Caki2 (cell line): ENCODE measurements at places on chromosomes 1 and 21. TPM values are rescaled to one million over a fixed set of nuclear protein-coding genes. Genes with fewer than 3 reads are reported as not detected.

GRCh38 chr1:86505564-86505902 lies 36.8 kb downstream of the CLCA1 start:
- DNase-seq = no peak

HDGF gene
- total RNA-seq = 463 and 550 TPM in 2 replicates

GRCh38 chr1:169867012-169867675 lies 26.6 kb downstream of the SCYL3 start:
- no peak for DNase-seq

DNA sequence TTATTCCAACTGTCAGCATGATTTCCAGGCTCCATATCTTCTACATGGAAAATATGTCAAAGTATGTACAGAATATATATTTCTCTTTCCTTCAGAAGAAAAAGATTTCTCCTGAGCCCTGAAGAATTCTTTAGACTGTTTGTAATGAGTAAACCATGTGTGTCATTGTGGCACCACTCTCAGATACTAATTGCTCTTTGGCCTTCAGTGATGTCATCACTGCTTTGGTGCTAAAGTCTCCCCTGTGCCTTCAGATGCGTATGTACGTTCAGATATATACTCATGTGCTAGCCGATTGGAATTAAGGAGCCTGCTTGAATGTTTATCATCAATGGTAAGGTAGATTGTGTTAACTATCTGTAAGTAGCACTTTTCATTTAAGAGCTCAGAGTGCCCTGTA lies 20.6 kb upstream of the NBL1 start:
- DNase-seq = peak; percentile 36

PACC1 gene
- total RNA-seq = 8.4 and 14.8 TPM in 2 replicates

SPATA45 gene
- total RNA-seq = not detected in 2 replicates

- DNase-seq = no peak
Measured at GRCh38 chr1:197464044-197464443, 196.0 kb downstream of the CRB1 start.

SPRR3 gene
- total RNA-seq = not detected in 2 replicates

CELF3 gene
- total RNA-seq = not detected in 2 replicates

- no peak for DNase-seq
Measured at GRCh38 chr1:78297836-78298235, 192.9 kb upstream of the PTGFR start.

- DNase-seq = no peak
Measured at GRCh38 chr1:64235910-64236309, 32.5 kb downstream of the UBE2U start.

DNA sequence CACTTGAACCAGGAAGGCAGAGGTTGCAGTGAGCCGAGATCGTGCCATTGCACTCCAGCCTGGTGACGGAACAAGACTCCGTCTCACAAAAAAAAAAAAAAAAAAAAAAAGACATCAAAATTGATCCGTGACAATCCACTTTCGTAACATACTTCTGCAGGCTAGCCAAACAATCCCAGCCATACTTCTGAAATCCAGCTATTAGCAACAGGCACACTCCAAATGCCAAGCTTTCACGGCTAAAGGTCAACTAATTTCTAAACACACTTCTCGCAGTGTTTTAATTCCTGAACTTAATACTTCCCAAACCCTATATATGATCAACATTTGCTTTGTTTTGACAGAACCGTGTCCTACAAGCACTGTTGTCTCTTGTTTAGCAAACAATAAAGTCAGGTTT lies 411.3 kb upstream of the RUNX1 start:
- DNase-seq = no peak

GUCA2A gene
- total RNA-seq = not detected in 2 replicates

DNA sequence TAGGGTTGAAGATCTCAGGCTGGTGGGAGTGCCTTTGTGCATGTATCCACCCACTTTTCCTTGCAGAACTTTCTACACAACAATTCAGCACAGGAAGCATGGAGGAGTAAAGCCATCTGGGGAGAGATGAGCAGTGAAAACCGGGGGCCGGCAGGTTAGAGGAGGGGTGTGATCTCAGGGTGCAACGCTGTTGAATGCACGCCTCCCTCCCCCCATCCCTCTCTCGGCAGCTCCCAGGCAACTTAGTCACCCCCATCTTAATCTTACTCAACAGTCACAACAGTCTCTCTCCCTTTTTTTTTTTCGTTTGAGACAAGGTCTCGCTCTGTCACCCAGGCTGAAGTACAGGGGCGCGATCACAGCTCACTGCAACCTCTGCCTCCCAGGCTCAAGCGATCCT lies 16.6 kb upstream of the ABCG1 start:
- DNase-seq = no peak

BRDT gene
- total RNA-seq = not detected in 2 replicates

- DNase-seq = no peak
Measured at GRCh38 chr1:191142748-191143147, 665.1 kb upstream of the BRINP3 start.

- DNase-seq = no peak
Measured at GRCh38 chr1:104235141-104235540, 485.4 kb downstream of the AMY1C start.

GRCh38 chr1:66981679-66982078 lies 56.9 kb downstream of the MIER1 start:
- peak; percentile 26 for DNase-seq

DNA sequence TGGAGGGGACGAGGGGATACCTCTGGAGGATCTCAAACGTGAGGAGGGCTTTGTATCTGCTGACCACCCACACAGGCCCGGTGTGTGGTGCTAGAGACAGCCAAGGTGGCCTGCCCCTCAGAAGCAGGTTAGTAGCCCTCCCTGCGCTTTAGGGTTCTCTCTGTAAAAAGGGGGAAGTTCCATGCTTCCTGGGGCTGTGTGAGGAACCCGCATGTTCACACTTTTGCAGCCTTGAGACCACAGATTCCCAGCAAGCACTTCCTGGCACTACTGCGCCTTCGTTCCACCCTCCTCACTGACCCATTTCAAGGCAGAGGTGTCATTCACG lies 7.9 kb upstream of the GUCA2B start:
- DNase-seq = no peak

GRCh38 chr1:33111965-33112364 lies 31.0 kb downstream of the AZIN2 start:
- no peak for DNase-seq

HSD3B1 gene
- not detected in 2 replicates for total RNA-seq

TCEA3 gene
- total RNA-seq = 0.41 and 1.5 TPM in 2 replicates

ADORA1 gene
- total RNA-seq = 87.9 and 100 TPM in 2 replicates

DNA sequence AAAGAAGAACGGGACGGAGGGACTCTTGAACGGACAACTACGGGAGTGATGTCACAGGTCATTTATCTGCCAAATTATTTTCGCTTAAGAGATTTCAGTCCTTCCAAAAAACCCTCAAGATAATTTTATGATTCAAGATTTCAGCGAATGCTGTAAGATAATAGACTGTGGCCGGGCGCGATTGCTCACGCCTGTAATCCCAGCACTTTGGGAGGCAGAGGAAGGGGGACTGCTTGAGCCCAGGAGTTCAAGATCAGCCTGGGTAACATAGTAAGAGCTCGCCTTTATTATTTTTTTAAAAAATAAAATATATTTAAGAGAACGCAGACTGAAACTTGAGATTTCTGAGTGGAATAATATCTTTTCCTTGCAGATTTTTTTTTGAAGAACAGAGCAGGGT lies 609 bp downstream of the RWDD2B start:
- peak; percentile 16 for DNase-seq

DNA sequence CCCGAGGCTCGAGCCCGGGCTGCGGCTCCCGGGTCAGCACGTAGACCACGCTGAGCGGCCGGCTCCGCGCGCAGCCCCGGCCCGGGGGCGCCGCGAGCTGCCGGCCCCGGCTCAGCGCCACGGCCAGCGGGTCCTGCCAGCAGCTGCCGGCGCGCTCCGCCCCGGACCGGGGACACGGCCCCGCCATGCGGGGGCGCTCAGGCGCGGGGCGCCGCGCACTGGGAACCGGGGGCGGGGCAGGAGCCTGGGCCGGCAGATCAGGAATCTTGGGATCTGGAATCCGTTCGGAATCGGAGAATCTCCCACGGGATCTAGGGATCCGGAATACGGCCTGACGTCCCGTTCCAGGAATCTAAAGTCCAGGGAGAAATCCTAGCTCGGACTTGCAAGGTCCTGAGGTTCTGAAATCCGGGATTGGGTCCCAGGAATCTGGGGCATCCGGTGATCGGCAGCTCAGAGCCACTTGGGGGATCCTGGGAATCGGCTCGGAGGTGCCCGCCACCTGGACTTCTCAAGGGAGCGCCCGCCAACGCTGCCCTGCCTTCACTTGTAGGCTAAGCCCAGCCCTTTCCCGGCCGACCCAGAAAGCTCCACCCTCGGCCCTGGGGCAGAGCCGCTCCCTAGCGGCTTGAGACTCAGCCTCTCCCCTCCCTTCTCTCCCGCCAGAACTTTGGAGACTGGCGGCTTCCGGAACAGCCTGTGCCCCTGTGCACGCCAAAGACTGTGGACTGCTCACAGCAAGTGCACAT lies at the start of gene MAP3K6:
MAP3K6 (minus strand) TSS at position 551 of the 749 bp plus-strand sequence; CDS start at position 187, 364 bp downstream.
- peak; percentile 78 for DNase-seq

AMY1B gene
- not detected in 2 replicates for total RNA-seq

HPDL gene
- 0.49 and 1.1 TPM in 2 replicates for total RNA-seq

DNA sequence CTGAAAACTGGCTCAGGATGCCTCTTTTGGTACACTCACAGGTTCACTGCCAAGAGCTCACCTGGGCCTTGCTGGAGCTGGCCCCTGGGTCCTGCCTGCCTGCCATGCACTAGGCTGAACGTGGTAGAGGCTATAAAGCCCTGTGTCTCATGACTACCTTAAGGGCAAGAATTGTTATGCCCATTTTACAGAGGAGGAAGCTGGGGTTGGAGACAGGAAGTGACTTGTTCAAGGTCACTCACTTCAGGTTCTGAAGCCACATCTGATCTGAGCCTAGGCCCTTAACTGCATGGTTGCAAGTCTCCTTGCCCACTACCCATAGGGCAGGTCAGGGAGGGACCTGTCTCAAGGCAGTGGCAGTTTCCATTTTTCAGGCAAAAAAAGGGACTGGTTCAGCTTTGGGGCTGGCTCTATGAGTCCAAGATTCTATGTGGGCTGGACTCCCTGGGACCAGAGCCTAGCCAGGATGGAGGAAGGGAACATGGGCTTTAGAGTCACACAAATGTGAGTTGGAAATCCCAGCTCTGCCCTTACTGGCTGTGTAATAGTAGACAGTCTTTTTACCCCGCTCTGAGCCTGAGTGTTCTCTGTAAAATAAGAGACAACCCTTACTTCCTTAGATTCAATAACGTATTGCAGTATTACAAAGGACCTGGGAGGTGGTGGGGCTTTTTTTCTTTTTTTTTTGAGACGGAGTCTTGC lies 7.8 kb downstream of the STK40 start:
- no peak for DNase-seq

CD164L2 gene
- not detected in 2 replicates for total RNA-seq

OR2L3 gene
- not detected in 2 replicates for total RNA-seq

CD53 gene
- total RNA-seq = not detected in 2 replicates

GRCh38 chr1:112991402-112992120 lies 35.6 kb upstream of the SLC16A1 start:
- DNase-seq = no peak

SPRR4 gene
- total RNA-seq = not detected in 2 replicates

- no peak for DNase-seq
Measured at GRCh38 chr21:42396799-42397745, 1.2 kb upstream of the TMPRSS3 start.

USH2A gene
- not detected in 2 replicates for total RNA-seq

EFNA1 gene
- 2.5 and 19.2 TPM in 2 replicates for total RNA-seq

GRCh38 chr1:2645776-2646175 lies 13.0 kb upstream of the MMEL1 start:
- no peak for DNase-seq

DNA sequence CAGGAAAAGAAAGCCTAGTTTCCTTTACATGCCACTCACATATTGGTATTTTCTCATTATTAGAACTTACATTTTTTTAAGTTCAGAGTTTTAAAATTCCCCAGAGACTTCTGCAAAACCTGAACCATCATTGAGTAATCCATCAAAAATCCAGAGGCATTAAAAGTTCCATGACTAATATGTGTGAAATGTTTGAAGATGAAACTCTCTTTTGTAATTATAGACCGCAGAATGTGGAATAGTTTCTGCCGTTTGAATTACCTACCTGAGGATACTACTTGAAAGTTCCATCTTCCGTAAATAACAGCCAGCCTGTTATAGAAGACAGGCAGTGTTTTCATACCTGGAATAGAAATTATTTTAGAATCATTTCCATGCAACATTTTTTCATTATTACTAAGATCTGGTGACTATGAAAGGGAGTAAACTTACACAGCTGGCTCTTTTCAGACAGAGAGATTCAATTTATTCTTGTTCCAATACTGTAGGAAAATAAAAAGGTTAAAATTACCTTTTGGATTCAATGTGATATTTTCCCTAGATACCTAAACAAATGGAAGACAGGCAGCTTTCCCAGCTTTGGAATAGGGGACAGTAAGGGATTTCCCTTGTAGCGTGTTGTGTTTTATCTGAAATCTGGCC lies 131.4 kb downstream of the ST6GALNAC5 start:
- DNase-seq = peak; percentile 2

TRAF3IP3 gene
- total RNA-seq = not detected in 2 replicates

GRCh38 chr1:201331166-201331565 lies 46.3 kb downstream of the TNNT2 start:
- no peak for DNase-seq

GRCh38 chr21:42499444-42500112 lies 3.6 kb upstream of the RSPH1 start:
- no peak for DNase-seq

DNA sequence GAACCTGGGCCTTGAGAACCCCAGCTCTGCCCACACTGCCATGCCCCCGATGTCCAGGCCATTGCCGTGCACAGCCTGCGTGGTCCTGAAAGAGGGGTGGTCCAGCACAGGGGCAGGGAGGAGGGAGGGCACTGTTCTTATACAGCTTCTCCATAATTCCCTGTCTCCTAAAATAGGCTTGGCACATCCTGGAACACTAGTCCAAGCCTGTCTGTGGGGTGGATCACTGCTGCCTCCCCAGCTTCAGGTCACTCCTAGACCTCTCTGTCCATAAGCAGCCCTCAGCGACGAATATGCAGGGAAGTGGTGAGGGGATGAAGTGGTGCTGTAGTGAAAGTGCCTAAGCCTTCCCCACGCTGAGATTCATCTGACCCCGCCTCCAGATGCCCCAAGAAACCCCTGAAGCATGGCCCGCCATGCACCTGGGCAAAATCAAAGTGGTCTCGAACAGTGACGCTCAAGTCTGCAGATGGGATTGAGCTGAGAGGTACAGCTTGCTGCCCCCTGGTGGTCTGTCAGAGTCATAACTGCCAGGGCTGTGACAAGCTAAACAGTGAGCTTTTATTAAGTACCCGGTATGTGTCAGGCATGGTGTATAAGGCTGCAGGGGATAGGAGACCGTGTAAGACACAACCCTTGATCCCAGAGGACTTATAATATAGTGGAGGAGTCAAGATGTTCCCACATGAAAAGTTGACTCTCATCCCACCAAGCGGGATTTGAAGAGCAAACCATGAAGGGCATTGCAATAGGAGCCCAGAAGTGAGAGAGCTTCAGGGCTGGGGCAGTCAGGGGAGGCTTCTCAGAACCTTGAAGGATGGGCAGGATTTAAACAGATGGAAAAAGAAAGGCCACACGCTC lies 66.6 kb downstream of the FAM163A start:
- peak; percentile 41 for DNase-seq

GRCh38 chr1:76830373-76830772 lies 36.9 kb upstream of the ST6GALNAC5 start:
- no peak for DNase-seq

- DNase-seq = no peak
Measured at GRCh38 chr1:31259746-31260145, 20.1 kb upstream of the NKAIN1 start.

GRCh38 chr1:175774921-175775320 lies 31.5 kb upstream of the TNR start:
- DNase-seq = no peak
